ENCODE measurements at places on chromosomes 4 and X. TPM values are rescaled to one million over a fixed set of nuclear protein-coding genes. Genes with fewer than 3 reads are reported as not detected.

GRCh38 chr4:1597021-1597931 is 86.8 kb downstream of the FAM53A start:
- peak; percentile 62 for DNase-seq

- DNase-seq = no peak
Measured at GRCh38 chrX:32678487-32678886, 532.9 kb downstream of the DMD start.

DNA sequence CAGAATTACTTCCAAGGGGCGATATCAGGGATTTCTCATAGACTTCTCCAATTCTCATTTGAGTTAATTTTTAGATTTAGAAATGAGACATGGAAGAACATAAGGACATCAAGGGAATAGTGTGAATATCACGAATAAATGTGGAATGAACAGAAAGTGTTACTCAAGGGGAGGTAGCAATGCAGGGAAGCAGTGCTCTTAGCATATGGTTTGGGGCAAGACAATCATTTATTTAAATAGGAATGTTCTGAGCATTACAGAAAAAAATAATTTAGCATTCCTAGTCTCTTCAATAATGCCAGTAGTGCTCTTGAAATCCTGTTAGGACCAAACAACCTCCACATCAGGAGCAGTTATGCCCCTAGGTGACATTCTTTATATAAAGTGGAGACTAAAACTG is 55.6 kb downstream of the TXK start:
- no peak for DNase-seq

GRCh38 chr4:184269879-184270430 is 52.3 kb upstream of the ENPP6 start:
- no peak for DNase-seq

GAGE13 gene
- not detected for total RNA-seq

SPANXA2 gene
- not detected for total RNA-seq
